PC-3 (cell line): ENCODE measurements at places on chromosomes 3 and 15.

DNA sequence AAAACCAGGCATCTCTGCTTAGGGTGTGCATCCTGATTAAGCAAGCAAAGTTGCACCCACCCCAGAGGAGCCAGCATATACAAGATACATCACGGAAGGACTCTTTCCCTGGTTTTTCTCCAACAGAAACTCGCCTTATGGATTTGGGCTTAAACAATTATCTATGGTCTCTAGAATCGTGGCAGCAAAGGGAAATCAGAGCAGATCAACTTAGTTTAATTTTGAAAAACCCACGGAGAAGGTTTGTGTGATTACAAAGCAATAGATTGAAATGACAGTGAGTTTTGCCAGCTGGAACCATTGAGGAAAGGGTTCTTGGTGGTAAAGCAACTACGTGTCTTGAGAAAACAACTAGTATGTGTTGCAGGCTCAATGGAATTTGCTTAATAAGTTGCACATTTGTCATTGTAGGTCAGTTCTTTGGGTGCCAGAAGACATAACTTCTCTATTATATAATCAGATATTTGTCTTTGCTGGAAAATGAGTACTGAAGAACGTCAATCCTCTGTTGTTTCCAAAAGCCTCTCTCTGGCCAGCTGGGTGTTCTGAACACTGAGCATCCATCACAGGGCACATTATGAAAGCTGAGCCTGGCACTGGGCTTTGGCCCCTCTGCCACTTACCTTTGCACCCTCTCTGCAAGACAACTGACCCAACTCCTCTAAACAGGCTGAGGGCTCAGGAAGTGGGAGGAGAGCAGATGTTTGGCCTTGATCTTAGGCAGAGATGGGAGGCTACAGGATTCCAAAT is 75.7 kb upstream of the FBN1 start:
- H3K4me3 ChIP-seq: no peak overlapping the region
- DNase-seq: no peak
- no peaks in the 10 kb centered on the region for H3K36me3 ChIP-seq
- peaks cover 28% of the 10 kb centered on the region for H3K4me1 ChIP-seq
- H3K27ac ChIP-seq: peak overlapping the region; percentile 99
- no peaks in the 10 kb centered on the region for H3K27me3 ChIP-seq

DNA sequence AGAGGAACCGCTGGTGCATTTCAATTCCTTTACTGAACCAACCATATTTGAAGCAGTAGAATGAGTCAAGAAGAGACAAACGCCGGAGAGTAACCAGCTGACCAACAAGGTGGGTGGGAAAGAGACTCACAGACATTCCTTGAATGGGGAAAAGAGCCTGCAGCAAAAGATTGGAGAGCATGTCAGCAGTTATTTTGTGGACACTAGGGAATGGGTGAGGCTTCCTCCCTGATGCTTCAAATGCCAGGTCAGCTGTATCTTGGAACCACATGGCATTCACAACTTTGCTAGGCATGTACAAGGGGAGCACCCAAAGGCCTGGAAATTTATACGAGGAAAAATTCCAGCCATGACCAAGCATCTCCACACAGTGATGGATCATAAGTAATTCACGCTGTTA is 29.9 kb upstream of the ZKSCAN7 start:
- DNase-seq: no peak
- H3K27ac ChIP-seq: no peak overlapping the region

DNA sequence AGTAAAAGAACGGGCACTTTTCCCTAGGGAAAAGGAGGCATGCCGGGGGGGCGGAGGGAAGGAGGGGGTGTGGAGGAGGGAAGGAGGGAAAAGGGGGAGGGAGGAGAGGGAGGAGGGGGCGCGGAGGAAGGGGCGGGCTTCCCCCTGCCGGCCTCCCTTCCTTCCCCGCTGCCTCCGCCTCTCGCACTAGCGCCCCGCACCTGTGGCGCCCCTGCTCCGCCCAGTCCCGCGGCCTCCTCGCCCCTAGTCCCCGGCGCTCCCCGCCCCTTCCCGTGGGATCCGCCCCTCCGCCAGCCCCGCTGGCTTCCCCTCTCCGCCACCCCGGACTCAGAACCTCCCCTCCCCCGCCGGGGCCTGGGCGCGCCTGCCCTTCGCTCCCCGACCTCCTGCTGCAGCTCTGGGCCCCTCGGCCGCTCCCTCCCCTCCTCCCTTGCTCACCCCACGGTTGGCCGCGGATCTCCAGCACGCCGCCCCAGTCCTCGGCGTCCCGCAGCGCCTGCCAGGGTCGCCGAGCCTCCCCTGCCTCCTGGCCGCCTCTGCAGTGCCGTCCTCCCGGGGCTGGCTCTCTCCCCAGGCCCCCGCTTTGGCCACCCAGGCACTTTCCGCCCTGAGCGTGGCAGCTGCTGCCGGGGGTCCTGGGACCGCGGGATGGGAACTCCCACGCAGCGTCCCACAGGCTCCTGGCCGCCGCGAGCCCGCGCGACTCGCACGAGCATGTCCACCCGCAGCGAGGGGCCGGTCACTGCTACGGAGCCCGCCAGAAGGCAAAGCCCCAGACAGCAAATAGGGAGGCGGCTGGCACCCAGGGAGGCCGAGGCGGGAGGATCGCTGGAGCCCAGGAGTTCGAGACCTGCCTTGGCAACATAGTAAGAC is 147.4 kb downstream of the TJP1 start:
- no peaks in the 10 kb centered on the region for H3K36me3 ChIP-seq
- peaks cover 66% of the 10 kb centered on the region for H3K4me1 ChIP-seq
- H3K4me3 ChIP-seq: peak overlapping the region; percentile 58
- H3K27me3 ChIP-seq: no peaks in the 10 kb centered on the region
- H3K27ac ChIP-seq: 0 out of 2 replicates have a peak overlapping the region, but pooled peaks have one; percentile 18

DNA sequence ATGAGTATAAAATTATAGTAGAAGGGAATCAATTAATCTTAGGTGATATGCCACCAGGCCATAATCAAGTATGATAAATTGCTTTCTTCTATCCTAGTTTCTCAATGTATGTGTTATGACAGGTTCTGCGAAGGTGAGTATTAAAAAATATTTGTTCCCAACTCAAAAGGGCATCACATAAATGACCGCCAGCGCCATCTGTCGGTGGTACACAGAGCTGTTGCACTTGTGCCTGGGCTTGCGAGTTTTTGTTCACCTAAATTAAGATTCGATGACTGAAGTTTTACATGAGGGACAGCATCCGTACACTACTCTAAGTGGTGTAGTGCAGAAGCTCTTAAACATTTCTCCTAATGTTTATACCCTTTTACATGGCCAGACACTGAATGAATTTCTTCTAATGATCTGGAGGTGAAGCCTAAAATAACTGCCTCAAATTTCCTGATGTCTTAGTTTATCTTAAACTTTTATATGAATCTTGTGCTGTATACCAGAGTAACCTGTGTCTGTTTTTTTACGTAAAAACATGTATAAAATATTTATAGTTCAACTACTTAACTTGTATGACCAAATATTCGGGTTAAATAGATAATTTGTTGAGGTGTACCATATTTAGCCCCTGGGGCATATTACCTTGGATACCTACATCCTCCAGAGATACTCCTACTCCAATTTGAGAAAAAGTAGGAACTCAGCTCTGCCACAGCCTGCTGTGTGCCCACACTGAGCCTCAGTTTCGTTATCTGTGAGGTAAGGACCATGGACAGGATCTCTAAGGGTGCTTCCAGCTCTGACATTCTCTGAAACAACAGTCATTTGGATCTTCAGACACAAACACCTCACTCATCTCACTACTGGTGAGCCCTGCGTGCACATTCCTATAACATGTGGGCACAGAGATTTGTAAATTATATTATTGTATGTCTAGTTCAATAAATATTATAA is 365.6 kb downstream of the MAGI1 start:
- H3K4me1 ChIP-seq: no peaks in the 10 kb centered on the region
- H3K27me3 ChIP-seq: no peaks in the 10 kb centered on the region
- no peaks in the 10 kb centered on the region for H3K36me3 ChIP-seq
- no peak overlapping the region for H3K4me3 ChIP-seq
- DNase-seq: peak; percentile 52
- no peak overlapping the region for H3K27ac ChIP-seq
